ENCODE measurements at places on chromosomes 13 and 19.

DNA sequence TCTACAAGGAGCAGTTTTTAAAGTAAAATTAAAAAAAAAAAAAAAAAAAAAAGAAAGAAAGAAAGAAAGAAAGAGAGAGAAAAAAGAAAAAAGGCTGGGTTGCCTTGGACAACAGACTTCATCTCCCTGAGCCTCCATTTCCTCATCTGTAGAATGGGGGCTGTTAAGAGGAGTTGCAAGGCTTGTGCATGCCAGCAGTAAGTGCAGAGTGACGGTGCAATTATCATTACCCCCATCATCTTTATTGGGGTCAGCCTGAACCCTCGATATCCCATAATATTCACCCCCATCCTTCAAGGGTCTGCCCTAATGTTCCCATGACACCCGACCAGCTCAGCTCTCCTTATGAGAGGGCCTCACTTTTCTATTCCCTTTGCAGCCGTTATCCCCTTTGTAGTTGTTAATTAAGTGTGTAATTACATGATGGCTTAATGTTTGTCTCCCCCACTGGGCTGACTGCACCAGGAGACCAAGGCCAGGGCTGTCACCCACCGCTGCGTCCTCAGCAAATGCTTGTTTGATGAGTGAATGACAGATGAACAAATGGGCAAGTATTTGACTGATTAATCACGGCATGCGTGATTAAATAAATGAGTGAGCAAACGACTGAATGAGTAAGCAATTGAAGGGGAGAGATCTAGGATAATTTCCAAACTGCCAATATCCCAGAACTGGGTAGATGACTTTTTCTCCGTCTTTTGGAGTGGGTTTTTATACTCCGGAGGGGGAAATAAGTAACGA is 10.1 kb downstream of the FOSB start:
- no peak for DNase-seq

DNA sequence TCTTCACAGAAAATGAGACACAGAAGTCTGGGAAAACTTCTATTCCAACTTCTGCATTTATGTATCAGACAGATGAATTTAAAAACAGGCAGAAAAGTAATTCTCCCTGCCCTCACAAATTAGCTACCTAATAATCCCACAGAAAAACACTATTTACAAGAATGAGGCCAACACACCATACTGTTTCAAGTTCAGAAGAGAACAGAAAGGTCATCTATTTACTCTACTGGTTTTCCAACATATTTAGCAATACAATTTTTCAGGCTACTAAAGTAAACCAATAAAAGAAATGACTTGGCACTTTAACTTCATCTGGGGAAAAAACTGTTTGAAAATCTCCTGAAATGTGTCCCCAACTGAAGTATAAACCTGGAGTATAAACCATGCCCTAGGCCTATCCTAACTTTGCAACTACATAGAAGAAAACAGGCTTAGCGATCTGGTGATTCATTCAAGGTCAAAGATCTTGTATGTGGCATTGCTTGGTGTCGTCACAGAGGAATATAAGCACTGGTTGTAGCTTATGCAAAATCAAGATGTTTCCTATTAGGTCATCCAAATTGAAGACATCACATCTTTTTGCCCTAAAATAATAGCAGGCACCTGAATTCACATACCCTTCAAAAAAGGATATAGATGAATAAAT is 20.1 kb upstream of the EBPL start:
- DNase-seq = no peak

DNA sequence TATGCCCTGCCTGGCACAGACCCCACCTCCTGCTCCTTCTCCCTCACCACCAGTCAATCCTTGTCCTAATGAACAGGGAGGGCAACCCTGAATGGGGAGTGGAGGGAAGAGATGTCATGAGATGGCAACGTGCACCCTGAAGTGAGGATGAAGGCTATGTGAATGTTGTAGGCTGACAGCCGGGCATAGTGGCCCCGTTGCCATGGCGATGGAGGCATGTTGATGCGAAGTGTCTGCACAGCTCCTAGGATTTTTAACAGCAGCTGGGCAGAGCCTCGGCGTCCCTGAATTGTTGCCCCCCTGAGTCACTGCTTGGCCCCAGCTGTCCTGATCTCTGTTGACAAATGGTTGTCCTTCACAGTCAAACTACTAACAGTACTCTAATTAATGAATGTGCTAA is 4.8 kb upstream of the ALOX5AP start:
- no peak for DNase-seq

GRCh38 chr13:75936791-75937190 is 300.7 kb downstream of the LMO7 start:
- DNase-seq = no peak

GRCh38 chr19:28403690-28404089 is 809.3 kb downstream of the UQCRFS1 start:
- no peak for DNase-seq

DNA sequence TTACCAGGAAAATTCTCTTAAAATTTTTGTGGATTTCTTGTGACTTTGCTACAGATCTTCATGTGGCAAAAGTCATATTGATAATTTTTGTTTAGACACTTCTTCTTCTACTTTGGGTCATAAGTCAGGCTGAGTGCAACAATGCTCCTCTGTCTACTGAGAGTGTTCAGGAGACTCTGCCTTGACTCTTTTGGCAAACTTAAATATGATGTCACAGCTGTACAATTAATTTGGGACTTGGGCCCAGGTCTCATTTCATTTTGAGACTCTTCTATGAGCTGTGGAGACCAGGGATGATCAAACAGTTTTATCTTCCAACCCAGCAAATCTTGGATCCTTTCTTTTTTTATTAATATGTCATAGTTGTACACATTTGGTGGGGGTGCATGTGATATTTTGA is 19.7 kb upstream of the IPO5 start:
- no peak for DNase-seq

GRCh38 chr19:19051478-19052213 is 12.1 kb upstream of the SLC25A42 start:
- DNase-seq = no peak

GRCh38 chr19:8566855-8567254 is 10.4 kb downstream of the MYO1F start:
- no peak for DNase-seq

- DNase-seq = no peak
Observed at GRCh38 chr19:39970425-39970674, 615 bp upstream of the PSMC4 start.

- no peak for DNase-seq
Observed at GRCh38 chr13:24226762-24227161, 66.2 kb downstream of the SPATA13 start.

DNA sequence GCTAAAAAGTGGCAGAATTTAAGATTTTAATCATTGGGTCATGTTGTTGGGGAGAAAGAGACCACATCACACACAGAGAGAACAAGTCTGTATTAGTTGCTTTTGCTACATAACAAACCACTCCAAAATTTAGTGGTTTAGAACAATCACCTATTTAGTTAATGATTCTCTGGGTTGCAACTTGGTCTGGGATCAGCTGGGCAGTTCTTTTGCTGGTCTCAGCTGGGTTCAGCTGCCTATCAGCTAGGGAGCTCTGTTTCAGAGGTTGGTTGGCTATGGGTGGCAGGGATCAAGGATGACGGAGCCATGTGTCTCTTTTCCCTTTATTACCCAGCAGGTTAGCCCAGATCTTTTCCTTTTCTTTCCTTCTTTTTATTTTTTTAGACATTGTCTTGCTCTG is 8.9 kb downstream of the PINLYP start:
- no peak for DNase-seq

DNA sequence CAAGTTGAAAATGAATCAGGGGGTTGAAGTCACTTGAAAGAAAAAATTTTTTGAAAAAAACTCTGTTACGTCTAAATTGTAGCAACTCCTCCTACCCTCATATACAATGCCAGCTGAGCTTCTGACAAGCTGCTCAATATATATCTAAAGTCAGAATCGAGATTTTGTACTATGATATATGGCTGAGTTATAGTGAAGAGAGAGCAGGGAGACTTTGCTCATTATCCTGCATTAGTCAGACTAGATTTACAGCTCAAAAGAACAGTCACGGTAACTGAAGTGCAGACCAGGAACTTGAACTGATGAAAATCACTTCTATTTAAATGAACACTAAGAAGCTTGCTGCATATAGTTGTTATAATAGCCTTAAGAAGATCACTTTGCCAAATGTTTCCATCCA is 153.1 kb downstream of the LACC1 start:
- no peak for DNase-seq

DNA sequence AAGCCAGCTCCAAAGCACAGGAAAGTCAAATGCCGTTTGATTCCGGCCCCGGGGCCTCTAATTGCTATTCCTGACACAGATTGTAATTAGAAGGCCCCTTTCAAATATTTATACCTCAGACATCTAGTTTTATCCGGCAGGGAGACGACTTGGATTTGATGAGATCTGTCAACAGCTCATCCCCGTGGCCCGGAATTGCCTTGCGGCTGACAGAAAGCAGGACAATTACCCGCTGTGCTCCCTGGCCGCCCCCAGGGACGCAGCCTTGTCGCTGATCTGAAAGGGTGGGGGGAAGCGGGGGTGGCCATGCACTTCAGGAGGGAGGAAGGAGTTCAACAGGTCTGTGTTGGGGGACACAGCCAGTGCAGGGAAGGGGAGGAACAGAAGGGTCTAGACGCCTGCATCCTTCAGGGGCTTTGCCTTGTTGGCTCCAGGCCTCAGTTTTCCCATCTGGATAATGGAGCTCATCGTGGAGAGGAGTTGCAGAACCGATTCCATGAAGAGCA is 1.8 kb upstream of the SHD start:
- DNase-seq = no peak

DNA sequence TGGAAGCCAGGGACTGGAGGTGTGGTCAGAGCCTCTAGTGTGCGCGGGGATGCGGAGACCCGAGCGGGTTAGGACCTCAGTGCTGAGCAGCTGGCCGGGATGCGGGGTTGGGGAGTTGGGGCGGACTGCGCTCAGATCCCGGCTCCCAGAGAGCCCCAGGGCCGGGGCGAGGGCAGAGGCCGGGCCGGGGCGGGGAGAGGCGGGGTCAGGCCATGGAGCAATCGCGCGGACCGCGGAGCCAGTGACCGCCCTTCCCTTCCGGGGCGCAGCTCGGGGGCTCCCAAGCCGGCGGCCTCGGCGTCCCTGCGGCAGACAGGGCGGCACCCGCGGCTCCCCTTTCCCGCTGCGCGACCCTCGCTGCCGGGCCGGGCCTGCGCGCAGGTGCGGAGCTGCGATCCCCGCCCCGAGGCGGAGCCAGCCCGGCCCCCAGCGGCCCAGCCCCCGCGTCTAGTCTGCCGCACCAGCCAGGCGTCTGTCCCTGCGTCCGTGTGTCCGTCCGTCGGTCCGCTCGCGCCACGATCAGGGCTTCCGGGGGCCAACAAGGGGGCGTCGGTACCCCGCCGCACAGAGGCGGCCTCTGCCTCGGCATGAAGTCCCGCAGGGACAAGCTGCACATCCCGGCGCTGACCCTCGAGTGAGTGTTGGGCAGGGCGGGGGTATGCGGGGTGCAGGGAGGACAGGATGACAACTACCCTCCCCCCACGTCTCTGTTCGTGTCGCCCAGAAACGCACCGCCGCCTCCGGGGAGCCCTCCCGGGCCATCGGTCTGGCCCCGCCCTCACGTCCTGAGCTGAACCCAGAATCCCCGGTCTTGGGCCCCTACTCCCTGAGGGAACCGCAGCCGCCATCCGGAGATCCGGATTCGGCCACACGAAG is 12.4 kb downstream of the MAST3 start:
- no peak for DNase-seq

DNA sequence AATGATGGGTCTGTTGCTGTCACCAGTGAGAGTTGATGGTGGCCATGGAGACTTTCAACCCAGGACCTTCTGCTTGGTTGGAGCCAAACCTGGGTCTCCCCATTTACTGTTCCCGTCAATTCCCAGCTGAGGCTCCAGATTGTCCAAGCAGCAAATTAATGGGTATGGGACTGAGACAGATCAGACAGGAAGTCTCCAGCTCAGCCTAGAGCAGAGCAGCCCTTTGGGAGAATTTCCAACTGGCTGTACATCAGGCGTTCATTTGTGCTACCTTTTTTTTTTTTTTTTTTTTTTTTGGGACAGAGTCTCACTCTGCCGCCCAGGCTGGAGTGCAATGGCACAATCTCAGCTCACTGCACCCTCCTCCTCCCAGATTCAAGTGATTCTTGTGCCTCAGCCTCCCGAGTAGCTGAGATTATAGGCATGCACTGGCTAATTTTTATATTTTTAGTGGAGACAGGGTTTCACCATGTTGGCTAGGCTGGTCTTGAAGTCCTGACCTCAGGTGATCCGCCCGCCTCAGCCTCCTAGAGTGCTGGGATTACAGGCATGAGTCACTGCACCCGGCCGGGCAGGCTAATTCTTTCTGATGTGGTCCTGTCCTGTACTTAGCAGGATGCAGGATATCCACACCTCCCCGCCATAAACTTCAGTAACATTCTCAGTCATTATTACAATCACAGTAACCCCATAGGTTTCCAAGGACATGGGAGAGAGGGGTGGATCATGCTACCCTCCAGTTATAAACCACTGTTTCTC is 9.3 kb downstream of the MAP3K10 start:
- DNase-seq = no peak

DNA sequence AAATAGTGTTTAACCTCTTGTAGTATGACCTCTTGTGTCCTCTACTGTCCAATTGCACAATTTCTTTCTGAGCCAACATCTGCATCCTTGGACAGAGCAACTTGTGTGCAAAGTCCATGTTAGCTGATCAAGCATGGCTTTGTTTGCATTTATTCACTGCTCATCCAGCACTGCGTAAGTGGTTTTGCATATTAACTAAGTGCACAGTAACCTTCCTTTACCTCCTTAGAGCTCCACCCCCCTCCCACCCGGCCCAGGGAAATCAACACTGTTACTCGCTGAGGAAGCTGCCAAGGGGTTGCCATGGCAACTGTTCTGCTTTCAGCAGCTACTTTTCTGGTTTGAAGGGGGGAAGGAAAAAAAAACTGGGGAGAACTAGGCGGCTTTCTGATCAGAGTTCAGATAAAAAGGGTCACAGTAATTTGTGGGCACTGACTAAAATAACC is 153.5 kb upstream of the KLF12 start:
- peak; percentile 84 for DNase-seq

- no peak for DNase-seq
Observed at GRCh38 chr13:49315036-49315565, 67.4 kb downstream of the CDADC1 start.

GRCh38 chr13:114070098-114070799 is 62.2 kb downstream of the RASA3 start:
- peak; percentile 33 for DNase-seq

- no peak for DNase-seq
Observed at GRCh38 chr19:10636304-10636972, 11.1 kb downstream of the SLC44A2 start.

GRCh38 chr13:72316716-72317115 is 410.7 kb downstream of the MZT1 start:
- DNase-seq = no peak
